Left ventricle myocardium inferior (tissue), 1 donor: ENCODE measurements at places on chromosomes 2 and 18. TPM values are rescaled to one million over a fixed set of nuclear protein-coding genes. Genes with fewer than 3 reads are reported as not detected.

DNA sequence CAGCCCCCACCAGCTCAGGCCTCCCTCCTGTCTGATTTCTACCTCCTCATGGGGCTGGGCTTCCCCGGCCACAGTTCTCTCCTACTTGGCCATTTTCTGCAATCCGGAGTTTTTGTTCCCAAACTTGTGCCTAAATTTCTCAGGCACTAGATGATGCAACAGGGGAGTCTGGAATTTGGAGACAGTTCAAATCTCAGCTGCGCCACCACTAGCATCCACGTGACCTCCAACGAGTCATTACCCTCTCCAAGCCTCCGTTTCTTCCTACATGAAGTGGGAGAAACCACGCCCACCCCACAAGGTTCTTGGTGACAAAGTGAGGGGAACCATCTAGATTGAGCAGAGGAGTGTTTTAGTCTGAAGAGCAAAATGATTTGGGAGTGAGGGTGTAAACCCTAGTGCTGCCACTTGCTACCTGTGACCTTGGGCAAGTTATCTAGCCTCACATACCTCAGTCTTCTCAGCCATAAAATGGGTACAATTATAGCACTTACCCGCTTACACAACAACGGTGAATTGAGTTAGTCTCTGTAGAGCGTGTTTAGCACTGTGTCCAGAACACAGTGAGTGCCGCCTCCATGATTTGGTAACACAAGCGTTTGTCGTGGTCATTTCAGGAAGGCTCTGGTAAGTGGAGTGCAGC is 61.4 kb upstream of the ASAP2 start:
- DNase-seq: no peak

- no peak for DNase-seq
Observed at GRCh38 chr2:27954221-27954673, 63.7 kb downstream of the BABAM2 start.

GRCh38 chr2:123811846-123812245 is 213.2 kb upstream of the CNTNAP5 start:
- no peak for DNase-seq

DNA sequence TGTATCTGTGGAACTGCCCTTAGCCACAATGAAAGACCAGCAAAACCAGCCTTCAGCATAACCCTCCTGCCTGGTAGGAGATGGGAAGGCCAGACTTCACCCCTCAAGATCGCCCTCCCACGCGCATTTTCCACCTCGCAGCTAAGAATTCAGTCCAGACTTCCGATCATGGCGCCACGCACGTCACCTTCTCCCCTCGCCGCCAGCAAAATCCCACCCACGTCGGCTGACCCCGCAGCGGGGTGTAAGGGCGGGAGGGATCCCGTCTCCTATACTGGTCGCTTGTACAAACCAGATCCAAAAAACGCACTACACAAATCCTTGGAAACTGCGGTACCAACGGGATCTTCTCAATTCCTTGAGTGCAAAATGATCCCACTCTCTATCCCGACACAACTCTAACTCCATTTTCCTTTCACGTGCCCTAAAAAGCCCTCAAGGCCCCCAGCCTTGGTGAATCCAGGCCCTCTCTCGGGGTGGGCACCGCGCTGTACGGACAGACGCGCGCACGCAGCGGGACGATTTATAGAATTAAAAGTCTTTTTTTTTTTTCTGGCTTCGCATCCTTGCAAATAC is 1.0 kb upstream of the BMPR2 start:
- peak; percentile 70 for DNase-seq

DNA sequence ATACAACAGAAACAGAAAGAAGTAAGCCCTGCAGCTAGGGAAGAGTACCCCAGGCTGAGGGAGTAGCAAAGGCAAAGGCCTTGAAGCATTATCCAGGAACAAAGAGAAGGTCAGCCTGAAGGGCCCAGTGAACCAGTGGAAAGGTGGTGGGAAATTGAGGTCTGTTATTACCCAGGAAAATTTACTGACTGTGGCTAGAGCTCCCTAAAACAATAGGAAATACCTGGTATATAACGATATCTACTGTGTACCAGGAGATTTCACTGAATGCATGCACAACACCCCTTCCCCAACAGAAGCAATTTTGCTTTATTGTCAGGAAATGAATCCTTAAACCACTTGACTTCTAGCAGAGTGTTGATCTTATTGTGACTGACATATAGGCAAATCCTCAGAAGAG is 365.3 kb downstream of the ERBB4 start:
- DNase-seq: no peak

GRCh38 chr2:128389388-128390086 is 70.9 kb upstream of the HS6ST1 start:
- DNase-seq: no peak

DNA sequence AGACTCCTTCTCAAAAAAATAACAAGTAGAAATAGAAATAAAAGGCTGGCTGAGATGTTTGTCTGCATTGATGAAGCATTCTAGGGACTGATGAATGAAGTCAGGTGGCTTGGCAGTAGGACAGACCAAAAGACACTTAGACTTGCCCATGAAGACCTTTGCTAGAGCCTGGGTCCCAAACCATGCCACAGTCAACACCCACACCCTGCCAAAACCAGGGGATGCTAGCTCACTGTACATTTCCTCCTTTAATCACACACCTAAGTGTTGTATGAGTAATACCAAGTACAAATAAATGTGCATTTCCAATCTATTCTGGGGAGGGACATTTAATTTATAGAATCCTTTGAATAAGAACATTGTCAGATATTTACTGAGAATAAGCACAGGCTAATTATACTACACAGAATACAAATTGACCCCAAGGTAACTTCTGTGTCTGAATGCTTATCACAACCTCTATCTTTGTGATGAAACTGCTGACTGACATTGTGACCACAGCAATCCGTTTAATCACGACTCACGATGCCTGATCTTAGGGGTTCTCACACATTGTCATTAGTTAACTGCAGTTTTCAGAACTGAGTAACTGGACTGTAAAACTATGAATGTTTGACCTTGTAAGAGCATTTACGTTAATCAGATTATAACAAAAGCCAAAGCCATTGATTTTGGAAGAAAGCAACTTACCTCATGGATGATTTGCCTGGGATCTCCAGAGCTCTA is 10.5 kb upstream of the NOL10 start:
- no peak for DNase-seq

DNA sequence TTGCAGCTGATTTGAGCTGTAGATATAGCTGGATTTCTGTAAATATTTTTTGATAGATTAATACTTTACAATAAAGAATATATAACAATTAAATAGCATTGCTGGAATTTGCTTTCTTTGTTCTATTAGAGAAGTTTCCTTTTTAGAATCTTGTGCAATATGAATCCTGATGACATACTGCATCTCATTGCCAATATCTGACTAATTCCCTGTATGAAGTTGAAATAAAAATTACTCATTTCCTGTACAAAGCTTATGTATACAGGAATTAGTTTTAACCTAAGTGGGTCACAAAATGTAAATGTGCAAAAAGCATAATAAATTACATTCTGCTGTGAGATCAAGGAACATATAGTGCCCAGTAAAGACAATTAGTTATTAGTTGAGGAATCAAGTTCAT is 72.8 kb upstream of the TMEFF2 start:
- DNase-seq: no peak

DNA sequence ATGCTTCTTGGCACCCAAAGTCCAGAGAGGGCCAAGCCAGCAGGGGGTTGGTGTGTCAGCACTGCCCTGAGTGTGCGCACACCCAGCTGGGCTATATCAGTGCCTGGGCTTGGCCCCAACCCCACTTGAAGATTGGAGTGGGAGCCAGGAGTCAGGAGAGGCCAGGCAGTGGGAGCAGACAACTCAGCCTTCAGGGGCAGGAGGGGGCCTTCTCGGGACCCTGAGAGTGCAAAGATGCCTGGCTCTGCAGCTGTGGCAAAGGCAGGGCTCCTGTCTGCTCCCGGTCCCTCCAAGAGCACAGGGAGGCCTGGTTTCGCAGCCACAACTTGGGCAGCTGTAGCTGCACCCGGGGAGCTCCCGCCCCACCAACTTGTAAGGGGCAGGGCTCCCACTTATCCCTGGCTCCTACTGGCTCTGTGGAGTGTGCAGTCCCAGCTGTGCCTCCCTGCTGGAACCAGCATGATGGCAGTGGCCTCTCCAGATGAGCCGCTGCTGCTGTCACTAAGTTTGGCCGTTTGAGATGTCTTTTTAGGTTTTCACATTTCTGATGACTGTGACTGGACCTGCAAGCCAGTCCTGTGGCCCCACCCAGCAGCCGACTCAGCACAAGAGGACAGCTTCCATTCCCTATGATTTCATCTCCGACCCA is 148.8 kb upstream of the HS6ST1 start:
- peak; percentile 76 for DNase-seq

GRCh38 chr18:35143622-35144596 is 96.9 kb upstream of the ZNF397 start:
- no peak for DNase-seq

DNA sequence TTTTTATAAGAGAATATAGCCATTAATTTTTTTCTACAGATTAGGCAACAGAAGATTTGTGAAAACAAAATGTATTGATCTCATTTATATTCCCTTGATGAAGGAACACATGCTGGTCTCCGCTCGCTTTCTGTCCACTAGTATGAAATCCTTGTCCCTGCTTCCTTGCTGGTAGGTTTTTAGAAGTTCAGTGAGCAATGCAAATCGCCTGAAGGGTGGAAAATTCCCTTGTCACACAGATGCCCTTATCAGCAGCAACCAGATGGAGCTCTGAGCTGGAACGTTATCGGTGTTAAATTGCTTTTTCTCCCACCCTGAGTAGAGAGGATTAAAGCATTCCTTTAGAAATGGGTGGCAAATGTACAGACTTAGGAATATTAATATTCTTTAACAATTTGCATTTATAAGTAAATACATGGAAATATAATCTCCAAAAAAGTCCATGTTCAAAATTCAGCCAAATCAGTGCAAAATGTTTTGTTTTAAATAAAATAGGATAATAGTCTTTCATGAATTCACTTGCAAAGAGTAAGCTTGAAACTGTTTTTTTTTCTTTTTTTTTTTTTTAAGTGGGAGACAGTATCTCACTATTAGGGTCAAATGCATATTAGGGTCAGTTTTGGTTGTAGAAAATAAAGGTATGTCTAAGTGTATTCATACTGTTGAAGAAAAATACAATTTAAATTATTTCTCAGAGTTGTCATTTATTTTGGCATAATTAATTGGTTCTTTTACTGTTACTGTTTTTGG is 164.0 kb upstream of the MYO3B start:
- no peak for DNase-seq

DNA sequence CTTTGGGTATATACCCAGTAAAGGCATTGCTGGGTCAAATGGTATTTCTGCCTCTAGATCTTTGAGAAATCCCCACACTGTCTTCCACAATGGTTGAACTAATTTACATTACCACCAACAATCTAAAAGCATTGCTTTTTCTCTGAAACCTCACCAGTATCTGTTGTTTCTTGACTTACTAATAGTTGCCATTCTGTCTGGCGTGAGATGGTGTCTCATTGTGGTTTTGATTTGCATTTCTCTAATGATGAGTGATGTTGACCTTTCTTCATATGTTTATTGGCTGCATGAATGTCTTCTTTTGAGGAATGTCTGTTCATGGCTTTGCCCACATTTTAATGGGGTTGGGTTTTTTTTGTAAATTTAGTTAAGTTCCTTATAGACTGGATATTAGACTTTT is 382.6 kb upstream of the ZNF804A start:
- DNase-seq: no peak

DNA sequence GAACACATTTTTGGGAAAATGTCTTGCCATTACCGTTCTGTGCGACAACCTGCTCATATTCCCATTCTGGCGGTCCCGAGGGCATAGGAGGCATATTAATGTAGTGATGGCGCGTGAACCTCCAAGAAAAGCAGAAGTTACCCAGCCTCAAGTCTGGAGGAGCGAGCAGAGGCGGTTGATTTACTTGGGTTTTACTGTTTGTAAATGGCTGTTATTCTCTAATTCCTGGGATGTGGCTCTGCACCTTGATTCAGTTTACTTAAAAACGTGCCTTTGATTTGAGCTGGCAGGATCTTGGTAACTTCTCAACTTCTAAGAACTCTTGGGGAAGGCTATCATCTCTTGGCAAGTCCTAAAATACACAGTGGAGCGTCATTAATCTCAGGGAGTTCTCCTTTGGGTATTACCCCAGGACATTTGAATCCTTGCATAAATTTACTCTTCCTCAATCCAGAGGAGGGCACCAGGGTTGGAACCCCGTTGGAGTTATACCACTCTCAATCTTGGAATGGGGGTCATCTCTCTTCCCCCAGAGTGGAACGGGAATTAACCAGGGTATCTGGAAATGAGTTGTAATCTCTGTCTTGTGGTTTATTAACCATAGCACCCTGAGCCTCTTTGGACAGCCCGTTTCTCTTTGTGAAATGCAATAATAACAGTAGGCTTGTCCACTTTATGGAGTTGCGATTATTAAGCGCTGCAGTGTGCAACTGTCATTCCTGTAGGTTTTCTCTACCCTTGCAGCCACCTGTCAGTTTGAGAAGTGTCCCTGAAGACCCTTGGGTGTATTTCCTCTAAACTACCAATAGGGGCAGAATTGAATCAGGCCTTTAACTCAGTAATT is 2.1 kb downstream of the HK2 start:
- no peak for DNase-seq

- no peak for DNase-seq
Observed at GRCh38 chr2:119366161-119366648, 429 bp downstream of the C2orf76 start.

GRCh38 chr2:225667445-225667844 is 267.9 kb downstream of the NYAP2 start:
- DNase-seq: no peak

DNA sequence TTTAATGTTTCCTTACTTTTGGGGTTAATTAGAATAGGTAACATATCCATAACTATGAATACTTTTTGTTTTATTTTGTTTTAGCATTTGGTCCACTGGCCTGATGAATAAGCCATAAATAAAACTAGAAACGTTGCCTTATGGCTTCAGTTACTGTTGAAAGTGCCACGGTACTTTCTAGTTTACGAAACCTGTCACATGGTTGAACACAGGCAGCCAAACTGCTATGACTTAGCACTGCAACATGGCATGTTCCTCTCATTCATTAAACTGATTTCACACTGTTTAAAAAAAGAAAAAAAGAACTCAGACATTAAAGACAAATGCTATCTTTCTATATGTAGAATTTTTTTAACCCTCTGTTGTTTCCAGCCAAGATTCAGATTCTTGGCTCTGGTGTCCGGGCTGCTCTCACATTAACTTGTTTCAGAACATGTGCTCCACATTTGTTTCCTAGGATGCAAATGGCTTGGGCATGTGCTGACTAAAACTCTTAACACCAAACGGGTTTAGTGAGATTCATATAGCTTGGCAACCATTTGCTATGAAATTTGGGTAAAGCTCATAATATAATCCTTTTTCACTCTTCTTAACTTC is 323.9 kb upstream of the RND3 start:
- DNase-seq: no peak

The SERPINB13 gene
- total RNA-seq: not detected

The DARS1 gene
- total RNA-seq: 56.3 TPM

The KCNE4 gene
- 3.1 TPM for total RNA-seq

The ANO7 gene
- total RNA-seq: 0.80 TPM

The REEP1 gene
- total RNA-seq: 30.2 TPM

The ALPI gene
- not detected for total RNA-seq

The SAG gene
- not detected for total RNA-seq
